ENCODE measurements at places on chromosomes 6 and 20.

DNA sequence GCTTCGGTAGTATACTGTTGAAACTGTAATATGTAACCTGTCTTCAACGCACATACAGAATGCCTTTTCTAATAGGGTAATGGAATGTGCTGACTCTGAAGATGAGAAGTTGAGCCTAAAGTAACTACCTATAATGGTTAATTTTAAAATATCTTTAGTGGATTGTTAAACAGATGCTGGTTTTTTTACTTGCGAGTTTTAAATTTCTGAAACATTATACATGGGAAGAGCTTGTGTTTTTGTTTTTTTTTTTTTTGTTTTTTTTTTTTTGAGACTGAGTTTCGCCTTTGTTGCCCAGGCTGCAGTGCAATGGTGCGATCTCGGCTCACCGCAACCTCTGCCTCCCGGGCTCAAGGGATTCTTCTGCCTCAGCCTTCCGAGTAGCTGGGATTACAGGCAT lies 166.9 kb downstream of the JARID2 start:
- no peak for DNase-seq

DNA sequence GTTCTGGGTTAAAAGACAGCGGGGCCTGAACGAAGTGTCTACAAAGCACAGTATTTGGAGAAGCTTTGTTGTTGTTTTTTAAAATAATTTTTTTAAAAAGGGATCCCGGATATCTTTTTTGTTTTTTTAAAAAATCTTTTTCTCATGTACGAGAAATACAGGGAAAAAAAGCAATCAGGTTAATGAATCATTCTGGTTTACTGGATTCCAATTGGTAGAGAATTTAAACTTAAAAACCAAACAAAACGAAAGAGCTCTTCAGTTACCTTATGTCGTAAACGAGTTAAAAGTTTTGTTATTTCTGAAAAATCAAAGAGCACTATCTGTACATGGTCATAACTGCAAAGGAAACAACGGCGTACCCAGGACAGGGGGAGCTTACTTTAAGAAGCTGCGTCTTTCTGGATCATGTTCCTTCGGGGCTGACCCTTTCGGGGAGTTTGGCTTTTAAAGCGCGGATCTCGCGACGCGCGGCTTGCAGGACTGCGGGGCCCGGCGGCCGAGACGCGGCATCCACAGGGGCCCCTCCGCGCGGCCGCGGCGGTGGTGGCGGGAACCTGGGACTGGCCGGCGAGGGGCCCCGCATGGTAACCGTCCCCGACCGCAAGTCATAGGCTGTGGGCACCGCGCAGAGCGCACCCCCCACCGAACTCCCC lies 927 bp downstream of the IL20RA start:
- DNase-seq: no peak

GRCh38 chr6:105819745-105820144 lies 266.4 kb upstream of the PRDM1 start:
- DNase-seq: no peak

DNA sequence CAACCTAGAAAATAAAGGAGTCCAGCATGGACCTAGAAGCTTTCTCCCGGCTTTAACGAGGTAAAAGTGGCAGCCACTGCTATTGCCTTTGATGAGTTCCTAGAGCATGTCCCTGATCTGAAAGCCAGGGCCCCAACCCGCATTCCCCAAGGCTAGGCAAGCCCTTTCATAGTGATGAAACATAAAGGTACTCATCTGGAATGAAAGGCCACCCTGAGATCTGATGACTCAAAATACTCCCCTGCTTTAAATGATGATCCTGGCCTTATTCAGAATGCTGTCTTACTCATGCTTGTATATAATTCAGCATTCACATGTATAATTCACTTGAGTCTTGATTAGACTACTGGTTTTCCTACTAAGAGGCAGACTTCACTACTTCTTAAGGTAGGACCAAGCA lies 21.3 kb downstream of the TTPAL start:
- DNase-seq: no peak

GRCh38 chr6:64299176-64299575 lies 663.6 kb downstream of the PHF3 start:
- DNase-seq: no peak

DNA sequence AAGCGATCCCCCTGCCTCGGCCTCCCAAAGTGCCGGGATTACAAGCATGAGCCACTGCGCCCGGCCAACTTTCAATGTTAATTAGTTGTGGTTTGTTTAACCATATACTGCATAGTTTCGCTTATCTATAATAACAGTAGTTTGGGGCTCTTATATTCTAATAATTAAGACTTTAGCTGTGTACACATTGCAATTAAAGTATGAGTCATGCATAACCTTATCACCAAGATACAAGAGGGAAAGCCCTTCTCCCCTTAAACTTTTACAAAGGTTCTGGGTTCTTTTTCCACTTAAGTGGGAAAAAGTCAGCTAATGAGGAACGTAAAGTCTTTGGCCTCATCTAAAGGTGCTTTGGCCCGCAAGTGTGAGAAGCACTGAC lies 3.2 kb upstream of the MCCD1 start:
- no peak for DNase-seq

GRCh38 chr6:148521586-148521985 lies 178.9 kb downstream of the SASH1 start:
- DNase-seq: no peak

GRCh38 chr20:32271620-32272019 lies 5.8 kb upstream of the KIF3B start:
- no peak for DNase-seq

DNA sequence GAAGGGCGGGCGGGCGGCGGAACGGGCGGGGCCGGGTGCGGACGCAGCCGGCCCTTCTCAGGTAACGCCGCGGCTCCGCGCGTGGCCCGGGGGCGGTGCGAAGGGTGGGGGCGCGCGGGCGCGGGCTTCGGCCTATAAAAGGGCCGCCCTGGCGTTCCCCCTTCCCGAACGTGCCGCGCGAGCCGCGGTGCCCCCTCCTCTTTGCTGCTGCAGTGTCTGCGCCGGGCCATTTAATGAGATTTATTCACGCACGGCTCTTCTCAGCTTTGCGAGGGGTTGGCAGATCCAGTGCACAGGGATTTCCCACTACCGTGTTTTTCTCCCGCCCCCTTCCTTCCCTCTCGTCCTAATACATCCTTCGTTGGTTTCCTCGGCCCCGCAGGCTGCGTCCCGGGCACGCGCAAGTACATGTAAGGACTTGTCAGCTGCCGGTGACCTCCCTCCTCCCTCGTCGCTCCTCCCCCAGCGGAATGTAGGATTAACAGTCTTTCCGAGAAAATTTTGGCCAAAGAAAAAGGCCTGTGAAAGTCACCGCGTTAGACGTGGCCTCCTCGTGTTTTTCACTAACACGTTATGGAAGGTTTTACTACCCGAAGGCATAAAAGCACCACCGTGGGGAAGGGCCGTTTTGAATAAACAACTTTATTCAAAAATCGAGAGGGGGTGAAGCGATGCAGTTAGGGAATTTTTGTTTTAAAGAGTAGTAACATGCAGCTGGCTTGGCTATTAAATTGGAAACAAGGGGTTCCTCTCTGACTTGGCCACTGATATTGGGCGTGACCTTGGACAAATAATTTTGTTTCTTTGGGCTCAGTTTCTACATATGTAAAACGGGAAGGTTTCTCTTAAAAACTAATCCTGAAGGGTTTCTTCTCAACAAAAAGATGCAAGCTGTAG lies 966 bp upstream of the REV3L start:
- peak; percentile 66 for DNase-seq

DNA sequence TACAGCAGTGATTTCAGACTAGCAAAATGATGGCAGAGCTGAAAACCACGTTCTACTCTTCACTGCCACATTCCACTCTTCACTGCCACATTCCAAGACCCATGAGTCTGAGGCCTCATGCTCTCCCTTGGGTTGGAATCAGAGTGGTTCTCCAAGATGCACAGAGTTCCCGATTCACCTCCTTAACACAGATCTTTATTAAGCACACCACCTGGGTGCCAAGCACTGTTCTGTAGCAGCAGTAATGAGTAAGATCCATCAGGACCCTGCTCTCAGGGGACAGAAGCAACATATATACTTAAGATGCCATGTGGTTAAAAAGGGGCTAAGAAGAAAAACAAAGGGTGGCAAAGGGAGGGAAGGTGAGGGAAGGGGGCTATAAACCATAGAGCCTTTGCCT lies 26.9 kb downstream of the TSHZ2 start:
- DNase-seq: no peak

- no peak for DNase-seq
Measured at GRCh38 chr20:18717062-18717461, 96.5 kb upstream of the SCP2D1 start.

DNA sequence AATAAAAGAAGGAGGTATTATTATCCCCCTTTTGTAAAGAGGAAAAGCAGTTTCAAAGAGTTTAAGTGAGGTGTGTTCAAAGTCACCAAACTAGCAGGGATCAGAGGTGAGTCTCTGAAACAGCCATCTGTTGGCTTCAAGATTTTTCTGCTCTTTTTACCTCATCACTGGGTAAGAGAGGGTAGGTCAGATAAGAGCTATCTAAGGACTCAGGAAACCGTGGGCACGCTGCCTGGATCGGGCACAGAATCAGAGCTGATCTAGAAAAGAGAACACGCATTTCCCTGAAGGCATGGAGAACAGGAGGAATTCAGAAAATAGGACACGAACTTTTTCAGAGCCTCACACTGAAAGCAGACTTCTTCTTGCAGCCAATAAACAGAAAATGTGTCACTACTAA lies 65.8 kb upstream of the LY86 start:
- DNase-seq: no peak

DNA sequence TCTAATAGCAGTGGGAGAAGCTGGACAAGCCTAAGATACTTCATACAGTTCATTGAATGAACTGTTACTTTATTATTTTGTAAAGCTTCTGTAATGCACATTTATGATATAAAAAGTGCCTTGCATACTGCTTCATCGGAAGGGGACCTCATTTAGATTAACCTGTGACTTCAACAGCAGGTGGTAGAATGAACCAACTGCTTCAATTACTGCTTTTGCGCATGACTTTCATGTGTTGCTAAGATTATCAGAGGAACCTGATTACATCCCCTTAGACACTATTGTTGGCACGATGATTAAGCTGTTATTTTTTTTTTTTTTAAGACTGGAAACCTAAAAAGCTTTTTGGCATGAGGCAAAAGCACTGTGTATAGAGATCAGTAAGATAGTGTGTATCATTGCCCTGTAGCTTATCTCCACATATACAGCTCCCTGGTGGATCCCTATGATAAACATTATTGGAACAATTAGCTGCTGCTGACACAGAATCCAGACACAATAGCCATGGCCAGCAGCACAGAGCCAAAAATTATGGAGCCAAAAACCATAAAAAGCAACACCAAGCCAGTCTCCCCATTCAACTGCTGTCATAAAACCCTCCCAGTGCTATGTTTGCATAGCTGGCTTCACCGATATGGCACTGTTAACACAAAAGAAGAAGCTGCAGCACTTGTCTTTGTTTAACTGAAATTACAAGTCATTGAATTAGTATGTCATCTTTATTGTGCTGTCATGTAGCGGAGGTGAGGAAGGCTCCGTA lies 731.6 kb upstream of the MMS22L start:
- peak; percentile 81 for DNase-seq

DNA sequence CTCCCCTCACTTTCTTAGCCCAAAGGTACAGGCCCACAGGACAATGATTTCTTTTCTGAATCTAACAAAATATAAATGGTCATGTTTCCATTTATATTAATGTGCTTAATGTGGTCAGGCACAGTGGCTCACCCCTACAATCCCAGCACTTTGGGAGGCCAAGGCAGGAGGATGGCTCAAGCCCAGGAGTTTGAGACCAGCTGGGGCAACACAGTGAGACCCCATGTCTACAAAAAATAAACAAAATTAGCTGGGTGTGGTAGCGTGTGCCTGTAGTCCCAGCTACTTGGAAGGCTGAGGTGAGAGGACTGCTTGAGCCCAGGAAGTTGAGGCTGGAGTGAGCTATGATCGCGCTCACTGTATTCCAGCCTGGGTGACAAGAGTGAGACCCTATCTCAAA lies 77.2 kb upstream of the TULP1 start:
- no peak for DNase-seq

DNA sequence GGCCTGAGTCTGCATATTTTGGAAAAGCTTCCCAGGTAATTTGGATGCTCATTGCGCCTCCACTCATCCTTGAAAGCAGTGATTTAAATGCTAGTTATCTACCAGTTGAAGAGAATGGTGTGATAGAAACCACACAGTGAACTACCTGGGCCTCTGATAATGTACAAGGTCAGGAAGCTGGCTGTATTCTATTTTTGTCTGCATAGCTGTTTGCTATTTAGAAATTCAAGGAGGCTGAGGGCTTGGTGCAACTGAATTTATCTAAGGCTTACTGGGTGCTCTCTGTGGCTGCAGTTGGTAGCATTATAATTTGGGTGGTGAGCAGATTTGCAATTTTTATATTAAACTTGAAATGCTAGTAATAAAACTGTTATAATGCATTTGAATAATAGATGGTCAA lies 245.6 kb downstream of the KIF16B start:
- DNase-seq: no peak

- no peak for DNase-seq
Measured at GRCh38 chr6:122035173-122035572, 364.3 kb upstream of the HSF2 start.

DNA sequence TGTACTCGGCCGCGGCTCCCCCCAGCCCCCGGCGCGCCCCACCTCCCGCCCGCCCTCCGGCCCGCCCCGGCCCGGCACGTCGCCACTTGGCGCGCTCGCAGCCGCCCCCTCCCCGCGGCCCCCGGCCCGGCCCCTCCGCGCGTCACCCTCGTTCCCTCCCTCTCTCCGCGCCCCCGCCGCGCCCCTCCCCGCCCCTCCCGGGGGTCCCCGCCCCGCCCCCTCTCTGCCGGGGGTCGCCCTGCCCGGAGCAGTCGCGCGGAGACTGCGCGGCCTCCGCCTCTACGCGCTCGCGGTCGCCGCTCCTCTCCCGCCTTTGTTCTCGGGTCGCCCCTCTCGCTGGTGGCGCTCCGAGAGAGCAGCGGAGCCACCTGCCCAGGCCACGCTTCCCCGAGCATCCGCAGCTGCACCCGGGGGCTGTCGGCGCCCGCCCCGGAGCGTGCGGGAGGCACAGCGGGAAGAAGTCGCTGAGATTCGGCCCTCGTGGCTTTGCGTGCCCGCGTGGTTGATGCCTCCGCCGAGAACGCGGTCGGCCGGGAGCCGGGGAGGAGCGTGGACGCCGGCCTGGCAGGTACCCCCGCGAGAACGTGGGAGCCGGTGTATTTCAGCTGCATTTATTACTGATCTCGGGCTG lies at the start of gene PHF10:
Gene PHF10 (minus strand): TSS at position 7 of the 631 bp plus-strand sequence. CDS start 569 bp downstream, outside the sequence.
- no peak for DNase-seq

- no peak for DNase-seq
Measured at GRCh38 chr20:58536289-58536688, 21.1 kb upstream of the APCDD1L start.

DNA sequence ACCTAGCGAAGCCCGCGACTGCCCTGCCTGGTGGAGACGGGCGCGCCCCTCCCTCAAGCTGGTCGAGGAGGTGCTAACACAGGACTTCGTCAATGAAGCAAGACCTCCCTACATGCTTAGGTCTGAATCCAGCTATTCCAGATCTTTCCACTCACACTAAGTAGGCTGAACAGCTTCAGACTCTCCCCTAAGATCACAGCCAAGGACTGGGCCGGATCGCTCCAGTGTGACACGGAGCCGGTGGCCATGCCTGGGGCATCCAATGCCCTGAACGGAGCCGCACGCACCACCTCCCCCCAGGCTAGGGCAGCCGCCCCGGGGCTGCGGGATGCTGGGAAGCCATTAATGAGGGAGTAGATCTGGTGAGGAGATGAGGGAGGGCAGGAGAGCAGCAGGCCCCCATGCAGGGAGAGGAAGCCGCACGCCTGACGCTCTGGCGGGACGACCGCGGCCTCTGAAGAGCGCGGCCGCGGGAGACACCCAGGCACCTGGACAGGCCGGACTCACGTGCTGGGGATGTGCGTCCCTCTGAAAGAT lies 200.0 kb downstream of the WDR27 start:
- no peak for DNase-seq

Data from NCI-H2081 treated with DMSO at 0.1 percent for 48 hours (cell line).